Hippocampal formation (tissue), 2 donors: ENCODE measurements at places on chromosomes 4 and X.

DNA sequence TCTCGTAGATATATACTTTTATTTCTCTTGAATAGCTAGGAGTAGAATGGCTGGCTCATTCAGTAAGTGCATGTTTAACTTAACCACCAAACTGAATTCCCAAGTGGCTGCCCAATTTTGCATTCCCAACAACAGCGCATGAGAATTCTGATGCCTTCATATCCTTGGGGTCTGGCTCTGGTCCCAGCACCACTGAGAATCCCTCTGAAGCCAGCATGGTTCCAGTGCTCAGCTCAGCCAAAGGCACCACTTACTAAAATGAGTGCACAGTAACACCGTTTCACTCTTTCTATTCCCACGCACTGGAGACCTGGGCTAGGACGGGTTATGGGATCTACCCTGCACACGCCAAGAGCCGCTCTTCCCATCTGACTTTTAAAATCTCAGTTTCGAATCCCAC is 60.4 kb downstream of the CASP3 start:
- no peak for DNase-seq

GRCh38 chrX:48505481-48505880 is 3.3 kb upstream of the PORCN start:
- no peak for DNase-seq

DNA sequence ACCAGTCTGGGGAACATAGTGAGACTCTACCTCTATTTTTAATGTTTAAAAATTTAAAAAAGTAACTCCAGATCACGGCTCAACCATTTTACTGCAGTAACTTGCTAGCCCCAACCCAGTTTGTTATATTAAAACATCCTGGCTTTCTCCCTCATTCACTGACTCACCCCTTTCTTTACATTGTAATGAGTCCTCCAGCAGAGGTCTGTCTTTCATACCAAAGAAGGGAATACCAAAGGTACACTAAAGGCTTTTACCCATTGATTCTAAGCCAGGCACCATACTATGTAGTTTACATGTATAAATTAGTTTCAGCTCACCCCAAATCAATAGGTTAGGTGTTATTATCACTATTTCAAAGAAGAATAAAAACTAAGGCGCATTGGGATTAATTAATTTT is 286.9 kb downstream of the PACRGL start:
- no peak for DNase-seq

DNA sequence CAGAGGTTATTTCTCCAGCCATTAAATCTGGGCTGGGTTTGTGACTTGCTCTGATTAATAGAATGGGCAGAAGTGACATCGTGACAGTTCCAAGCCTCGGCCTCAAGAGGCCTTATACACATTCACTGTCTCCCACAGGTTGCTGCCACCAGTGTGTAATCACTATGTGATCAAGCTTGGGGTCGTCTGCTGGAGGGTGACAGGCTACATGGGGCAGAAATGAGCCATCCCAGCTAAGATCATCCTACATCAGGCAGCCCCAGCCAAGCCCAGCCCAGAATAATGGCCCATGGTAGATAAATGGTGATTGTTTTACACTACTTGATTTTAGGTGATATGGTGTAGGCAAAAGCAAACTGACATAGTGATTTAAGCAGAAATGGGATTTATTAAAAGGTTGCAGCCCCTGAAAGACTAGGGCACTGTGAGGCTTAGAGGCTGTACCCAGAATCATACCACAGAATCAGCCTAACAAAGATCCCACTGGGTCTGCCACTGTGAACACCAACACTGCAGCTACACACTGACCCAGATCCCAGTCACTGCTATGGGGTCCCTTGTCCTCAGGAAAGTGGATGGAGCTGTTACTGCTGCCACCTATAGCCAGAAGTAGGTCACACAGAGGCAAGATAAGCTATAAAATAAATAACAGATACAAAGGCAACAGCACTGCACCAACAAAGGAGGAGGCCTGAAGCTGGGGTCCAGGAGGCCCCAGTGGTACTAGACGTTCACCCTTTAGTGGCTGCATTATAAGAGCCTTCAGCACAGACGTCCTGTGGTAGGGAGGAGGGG is 159.6 kb upstream of the RBPJ start:
- DNase-seq, result no peak

DNA sequence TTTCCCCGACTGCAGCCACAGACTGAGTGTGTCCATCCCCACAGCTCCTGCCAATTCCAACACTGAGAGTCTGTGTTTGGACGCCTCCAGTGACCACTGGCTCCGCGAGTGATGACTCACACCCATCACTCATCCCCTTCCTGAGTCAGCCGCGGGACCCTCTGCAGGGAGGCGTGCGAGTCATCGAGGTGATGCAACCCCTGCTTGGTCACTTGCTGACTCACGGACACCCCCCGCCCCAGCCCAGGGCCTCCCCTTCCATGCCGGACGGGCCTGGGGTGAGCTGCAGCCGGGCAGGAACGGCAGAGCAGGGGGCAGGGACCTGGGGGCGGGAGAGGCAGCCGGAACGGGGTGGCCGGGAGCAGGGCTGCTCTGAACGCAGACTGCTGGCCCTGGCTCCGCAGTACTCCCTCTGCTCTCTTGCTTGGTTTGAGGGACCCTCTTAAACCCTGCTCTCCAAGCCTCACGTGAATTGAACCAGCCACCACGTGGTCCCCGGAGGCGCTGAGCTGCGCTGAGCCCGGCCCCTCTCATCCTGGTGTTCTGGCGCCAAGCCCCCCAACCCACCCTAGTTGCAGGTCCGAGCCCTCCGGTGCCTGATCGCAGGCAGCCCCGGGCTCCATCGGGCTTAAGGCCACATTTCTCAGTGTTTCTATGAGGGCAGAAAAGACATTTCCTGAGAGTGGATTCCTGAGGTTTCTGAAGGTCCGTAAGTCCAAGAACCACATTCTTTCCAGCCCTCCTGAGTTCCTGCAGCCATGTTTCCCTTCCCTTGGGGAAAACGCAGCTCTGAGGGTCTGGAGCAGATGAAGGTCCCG is 32.4 kb downstream of the FGFRL1 start:
- peak; percentile 38 for DNase-seq

- DNase-seq, result no peak
Observed at GRCh38 chrX:116345958-116346357, 90.4 kb upstream of the SLC6A14 start.

GRCh38 chrX:120439921-120440320 is 29.2 kb downstream of the LAMP2 start:
- no peak for DNase-seq

- DNase-seq, result no peak
Observed at GRCh38 chr4:107060388-107060787, 24.3 kb upstream of the DKK2 start.

DNA sequence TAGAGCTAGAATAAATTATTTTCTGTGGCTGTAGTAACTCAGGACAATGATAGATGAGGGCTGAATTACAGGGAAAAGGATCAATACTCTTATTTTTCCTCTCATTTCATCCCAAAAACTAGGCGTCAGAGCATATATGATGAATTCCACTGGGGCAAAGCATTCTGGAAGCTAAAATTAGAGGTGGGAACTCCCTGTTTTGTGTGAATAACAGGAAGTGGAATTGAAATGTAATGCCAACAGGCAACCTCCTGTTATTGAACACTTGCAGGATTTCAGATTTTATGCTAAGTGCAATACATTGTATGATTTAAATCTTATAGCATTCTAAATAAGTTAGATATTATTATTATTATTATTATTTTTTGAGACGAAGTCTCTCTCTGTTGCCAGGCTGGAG is 20.9 kb downstream of the HSD17B11 start:
- DNase-seq, result no peak

DNA sequence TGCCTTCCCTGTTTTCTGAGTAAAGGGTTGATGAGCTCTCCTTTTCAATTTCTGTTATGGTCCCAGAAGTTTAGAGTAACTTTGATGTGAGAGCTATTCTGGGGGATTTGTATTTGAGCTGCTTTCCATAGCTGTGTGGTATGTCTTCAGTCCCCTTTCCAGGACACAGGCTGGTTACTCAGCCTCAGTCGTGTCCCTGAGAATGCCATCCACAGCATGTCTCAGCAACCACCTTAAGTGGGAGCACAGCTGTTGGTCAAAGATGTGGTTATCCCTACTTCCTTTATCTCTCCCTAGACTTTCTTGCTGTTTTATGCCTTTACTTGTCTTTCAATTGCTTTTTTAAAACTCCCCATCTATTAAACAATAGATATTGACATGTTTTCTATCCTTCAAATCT is 37.8 kb downstream of the RNF175 start:
- DNase-seq, result no peak

- DNase-seq, result no peak
Observed at GRCh38 chr4:141871086-141871770, 234.8 kb downstream of the IL15 start.

DNA sequence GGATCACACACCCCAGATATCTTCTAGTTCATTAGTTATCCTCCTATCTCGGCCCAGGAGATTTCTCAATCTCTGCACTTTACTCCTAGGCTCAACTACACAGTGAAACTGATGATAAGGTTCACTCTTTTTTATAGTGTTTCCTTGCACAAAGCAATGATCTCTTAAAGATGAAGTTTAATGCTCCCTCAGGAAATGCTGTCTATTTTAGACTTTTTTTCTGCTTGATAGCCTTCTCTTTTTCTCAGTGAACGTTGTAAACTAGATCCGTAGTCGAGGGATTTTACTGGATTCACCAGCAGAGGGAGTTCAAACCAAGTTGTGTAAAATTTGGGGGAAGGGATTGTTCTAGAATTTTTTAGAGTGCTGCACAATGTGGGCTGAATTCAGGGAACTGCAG is 269.6 kb downstream of the GBA3 start:
- no peak for DNase-seq

DNA sequence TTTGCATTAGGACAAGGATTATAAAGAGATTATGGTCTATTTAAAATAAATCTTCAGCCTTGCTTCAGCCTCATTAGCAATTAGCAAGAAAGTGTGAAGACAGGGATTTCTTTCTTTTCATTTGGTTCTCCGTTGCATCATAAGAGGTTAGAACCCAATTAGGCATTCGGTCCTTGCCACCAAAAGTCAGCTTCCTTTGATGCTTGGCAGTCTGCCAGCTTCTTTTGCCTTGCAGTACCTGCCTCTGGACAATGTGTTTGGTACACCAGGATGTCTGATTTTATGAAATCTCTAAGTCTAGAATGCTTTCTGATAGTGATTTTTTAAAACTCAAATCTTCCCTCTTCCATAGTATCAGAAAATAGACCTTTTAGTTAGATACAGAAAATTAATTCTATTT is 12.4 kb downstream of the SMIM20 start:
- no peak for DNase-seq

DNA sequence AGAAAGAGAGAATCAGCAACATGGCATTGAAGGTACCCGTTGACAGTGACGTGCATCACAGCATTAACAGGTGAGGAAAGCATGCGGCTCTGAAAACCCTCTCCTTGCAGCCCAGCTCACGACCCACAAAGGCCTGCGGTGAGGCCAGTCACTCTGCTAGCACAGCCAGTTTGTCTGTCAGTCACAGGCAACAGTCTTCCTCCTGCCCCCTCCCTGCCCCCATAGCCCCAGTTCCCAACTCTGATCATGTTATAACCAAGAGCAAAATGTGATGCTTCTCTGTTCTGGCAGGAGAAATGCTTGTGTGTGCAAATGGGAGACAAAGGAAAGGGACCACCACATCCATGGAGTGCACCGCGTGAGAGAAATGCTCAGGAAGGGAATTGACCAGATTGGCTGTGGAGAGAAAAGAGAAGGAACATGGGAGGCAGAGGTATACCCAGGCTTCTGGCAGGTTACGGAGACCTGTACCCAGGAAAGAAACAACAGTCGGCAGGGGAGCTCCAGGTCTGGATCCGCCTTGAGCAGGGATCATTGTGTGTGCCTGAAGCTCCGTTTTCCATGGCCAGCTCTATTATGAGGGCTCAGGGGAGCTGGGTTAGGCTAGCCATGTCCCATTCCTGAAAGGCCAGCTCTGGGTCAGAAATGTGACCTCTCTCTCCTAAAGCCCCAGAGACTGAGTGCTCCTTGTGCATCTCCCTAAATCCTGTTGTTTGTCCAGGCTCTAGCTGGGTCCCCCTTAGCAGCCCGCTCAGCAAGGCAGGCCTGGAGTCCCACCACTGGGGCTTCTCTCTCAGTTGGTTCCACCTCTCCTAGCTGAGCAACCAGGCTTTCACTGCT is 139.7 kb upstream of the MAMLD1 start:
- no peak for DNase-seq

DNA sequence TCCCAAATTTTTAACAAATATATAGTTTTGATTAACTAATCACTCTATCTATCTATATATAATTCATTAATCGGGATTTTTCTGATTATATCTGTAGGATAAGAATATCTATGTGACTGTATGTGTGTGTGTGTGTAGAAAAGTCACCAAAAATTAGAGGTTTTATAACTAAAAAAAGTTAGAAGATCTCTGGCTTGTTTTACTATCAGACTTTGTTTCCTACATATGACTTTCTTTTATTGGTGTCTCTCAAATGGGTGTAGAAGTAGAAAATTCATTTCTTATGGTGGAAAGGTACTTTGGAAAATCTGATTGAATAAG is 26.7 kb upstream of the TMPRSS11D start:
- no peak for DNase-seq

GRCh38 chrX:15511563-15511962 is 11.0 kb downstream of the BMX start:
- no peak for DNase-seq

DNA sequence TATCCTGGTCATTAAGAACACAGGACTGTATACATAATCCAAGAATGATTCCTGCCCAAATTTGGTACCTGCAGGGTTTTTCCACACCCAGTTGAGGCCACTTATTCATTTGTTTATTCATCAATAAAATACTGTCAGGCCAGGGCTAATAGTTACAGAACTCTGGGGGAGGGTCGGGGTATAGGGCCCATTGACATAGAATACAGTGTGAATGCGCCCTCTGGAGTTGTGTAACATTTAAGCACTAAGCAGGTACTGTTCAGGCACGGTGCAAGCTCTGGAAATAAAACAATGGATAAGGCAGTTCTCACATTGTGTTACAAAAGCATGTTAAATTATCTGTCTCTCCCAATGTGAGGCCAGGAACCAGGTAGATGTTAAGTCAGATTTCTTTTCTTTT is 30.8 kb upstream of the LRBA start:
- DNase-seq, result no peak

- no peak for DNase-seq
Observed at GRCh38 chr4:86346320-86346719, 13.5 kb downstream of the MAPK10 start.

GRCh38 chr4:17584521-17585213 is 7.7 kb downstream of the LAP3 start:
- DNase-seq, result no peak

DNA sequence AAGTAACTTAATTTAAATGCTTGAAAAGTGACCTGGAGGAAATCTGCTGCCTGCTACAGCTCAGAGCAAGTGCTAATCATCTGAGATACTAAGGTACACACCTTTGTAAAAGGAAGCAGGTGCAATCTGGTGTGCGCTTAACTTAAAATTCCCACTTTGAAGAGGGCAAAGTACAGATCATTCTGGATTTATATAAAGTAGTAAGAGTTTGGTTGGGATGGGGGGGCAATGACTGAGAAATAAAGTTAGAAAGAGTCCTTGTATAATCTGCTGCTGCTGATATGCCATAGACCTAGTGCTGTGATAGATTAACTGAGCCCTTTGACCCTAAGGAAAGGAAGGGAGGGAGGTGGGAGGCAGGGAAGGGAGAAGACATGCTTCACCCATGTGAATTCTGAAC is 141.0 kb downstream of the MTNR1A start:
- DNase-seq, result no peak

GRCh38 chrX:68146054-68146453 is 287.2 kb downstream of the OPHN1 start:
- peak; percentile 1 for DNase-seq
